ENCODE measurements at places on chromosomes 4 and X.

- no peak for DNase-seq
These were observed 43.4 kb upstream of the PHF8 start for GRCh38 chrX:54087661-54088060.

DNA sequence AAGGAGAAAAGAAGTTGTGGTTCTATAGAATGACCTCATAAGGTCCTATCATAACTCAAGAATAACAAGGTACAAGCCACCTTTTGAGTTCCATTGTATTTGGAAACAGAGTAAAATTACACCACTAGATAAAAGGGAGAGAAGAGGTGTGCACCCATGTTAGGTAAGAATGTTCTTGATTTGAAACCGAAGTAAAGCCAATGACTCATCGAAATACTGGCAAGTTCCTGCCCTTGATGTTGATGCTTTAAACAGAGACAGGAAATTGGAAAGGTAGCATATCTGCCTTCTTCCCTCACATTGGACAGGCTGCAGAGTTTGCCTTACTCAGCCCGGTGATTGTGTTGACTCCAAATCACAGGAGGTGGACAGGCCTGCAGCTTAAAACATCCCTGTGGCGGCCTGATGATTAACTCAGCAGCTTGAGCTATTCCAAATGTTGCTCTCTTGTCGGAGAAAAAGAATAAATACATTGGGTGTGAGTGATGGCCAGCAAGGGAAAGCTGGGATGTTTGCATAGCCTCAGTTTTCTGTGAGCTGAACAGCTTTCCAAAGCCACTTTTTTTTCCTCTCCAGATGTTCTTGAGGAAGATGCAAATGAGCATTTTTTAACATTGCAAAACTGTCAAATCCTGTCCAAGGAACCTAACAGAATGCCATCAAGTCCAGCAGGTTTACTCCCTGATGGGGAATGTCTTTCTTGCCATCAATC is 321.1 kb downstream of the NKX6-1 start:
- DNase-seq = no peak

- peak; percentile 52 for DNase-seq
These were observed 38.1 kb downstream of the MTTP start for GRCh38 chr4:99612704-99613103.

GRCh38 chrX:66200050-66200664 is 36.1 kb downstream of the HEPH start:
- no peak for DNase-seq

- DNase-seq = no peak
These were observed at the start of gene IL2 for GRCh38 chr4:122456231-122457116. Gene IL2 (minus strand): TSS chr4:122456725. CDS start chr4:122456440, 285 bp downstream.

DNA sequence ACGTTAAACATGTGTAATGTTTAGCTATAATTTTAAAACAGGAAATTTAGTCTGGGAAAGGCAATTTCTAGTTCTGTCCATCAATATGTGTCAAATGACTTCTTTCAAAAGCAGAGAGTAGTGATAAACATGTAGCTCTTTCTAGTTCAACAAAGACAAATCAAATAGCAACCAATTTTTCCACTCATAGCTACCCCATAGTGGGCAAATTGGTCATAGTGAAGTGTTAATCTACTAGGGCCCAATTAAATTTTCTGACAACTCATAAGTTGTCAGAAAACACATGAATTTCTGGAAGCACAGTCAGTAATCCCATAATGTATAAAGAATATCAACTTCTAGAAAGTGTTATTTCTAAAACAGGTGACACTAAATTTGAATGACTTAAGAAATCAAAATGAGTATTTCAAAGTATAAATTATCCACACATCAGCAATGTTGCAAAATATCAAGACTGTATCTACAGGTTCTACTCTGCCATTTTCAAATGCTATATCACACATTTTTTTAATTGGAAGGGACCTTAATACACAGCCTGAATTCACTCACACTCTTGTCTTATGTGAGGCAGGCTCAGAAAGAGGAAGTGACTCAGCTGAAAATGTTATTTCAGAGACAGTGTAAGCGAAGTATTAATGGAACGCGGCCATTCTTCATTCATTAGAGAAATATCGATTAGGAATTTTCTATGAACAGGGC is 7.7 kb downstream of the OCIAD2 start:
- no peak for DNase-seq

GRCh38 chr4:132094017-132094416 is 1055.1 kb upstream of the PCDH10 start:
- no peak for DNase-seq

- DNase-seq = no peak
These were observed 29.0 kb upstream of the GPM6B start for GRCh38 chrX:13845721-13846378.

- no peak for DNase-seq
These were observed 180.2 kb downstream of the FAM47B start for GRCh38 chrX:35122756-35123155.

DNA sequence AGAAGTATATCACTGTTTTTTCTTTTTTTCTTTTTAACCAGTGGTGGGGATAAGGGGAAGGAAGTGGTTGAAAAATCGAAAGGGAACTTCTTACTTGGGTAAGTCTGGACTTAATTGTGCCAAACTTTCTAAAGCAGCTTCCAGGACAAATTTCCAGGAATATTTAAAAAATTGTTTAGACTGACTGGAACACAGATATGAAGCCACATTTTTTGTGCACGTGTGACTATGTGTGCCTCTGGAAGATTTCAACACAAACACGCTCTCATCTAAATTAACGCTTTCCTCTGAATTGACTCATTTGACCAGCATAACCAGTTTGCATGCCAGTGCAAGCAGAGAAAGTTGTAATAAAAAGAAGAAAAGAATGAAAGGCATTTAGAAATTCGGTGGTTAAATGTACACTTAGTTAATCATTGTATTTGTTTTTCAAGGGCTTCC is 18.8 kb upstream of the YTHDC1 start:
- DNase-seq = no peak

DNA sequence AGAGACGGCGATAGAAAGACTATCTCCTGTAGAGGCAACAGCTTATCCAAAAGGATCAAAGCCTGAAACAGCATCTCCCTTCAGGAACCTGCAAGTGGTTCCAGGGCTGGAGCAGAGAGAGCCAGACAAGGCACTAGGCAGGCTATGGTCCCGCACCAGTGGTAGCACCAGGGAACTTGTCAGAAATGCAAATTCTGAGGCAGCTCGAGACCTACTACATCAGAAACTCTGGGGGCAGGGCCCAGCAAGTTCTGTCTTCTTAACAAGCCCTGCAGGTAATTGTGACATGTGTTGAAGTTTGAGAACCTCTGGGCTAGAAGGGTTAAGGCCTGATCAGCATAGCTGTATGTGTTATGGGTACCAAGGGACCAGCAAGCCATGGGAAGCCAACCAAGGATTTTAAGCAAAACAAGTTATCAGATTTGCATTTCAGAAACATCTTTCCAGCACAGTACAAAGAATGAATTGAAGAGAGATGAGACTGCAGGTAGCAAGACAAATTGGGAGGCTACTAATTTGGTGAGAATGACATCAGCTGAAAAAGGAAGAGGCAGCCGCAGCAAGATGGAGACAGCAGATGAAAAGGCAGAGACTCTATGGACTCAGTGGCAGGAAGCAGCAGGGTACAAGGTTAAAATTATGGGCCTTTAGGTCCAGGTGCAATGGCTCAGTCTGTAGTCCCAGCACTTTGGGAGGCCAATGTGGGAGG is 139.7 kb downstream of the TSPAN5 start:
- no peak for DNase-seq

DNA sequence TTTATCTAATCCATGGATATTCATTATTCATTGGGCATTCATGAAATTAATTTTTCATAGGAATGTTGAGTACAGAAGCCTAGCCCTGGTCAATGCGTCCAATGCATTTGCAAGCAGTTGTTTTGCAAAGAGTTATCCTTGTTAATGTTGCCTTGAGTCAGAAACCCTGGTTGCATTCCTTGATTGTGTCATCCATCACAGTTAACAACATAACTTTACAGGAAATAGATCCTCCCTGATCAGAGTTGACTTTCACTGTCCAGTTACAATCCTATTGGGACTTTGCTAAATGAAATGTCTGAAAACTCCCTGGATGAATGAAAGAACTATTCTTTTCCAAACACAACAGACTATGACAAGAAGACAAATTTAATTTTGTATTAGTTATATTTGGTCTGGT is 924.3 kb upstream of the SLIT2 start:
- no peak for DNase-seq

GRCh38 chr4:189022440-189023035 is 883.3 kb downstream of the TRIML1 start:
- DNase-seq = no peak

- no peak for DNase-seq
These were observed 555.0 kb downstream of the ANKRD50 start for GRCh38 chr4:124157396-124158083.

DNA sequence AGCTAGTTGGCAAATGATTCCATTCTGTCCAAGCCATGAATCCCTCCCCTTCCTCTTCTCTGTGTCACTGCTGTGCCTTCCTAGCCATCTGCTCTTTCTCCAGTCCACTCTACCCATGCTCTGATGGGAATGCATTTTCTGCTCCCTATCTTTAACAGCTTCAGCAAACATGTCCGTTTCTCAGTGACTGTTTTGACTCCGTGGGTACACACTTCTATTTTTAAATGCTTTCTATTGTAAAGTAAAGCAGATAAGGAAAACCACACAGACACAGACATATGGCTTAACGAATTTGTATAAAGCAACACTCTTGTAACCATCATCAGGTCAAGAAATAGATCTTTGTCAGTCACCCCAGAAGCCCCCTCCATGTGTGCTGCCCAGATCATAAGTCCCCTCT is 72.4 kb upstream of the KLHL13 start:
- DNase-seq = peak; percentile 21

- DNase-seq = no peak
These were observed 99.1 kb downstream of the MAML3 start for GRCh38 chr4:140054861-140055260.

- no peak for DNase-seq
These were observed 80.0 kb downstream of the UGT2B28 start for GRCh38 chr4:69360271-69360670.

DNA sequence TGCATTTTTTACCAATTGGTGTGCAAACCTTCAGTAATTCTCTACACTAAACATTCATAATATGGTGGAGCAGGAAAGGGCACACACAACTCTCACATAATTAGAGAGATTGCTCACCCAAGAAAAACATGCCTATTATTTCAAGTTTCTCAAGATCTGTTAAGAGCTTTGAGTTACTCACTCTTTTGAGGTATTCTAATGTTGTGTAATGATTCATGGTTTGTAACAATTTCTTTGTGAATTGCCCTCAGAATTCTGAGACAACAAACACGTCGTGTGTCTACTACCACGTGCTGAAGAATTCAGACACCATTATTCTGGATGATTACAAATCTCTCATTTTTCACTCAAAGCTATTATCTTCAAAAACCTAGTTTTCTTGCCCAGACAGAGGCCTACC is 82.8 kb downstream of the PDGFC start:
- no peak for DNase-seq

GRCh38 chr4:111836601-111837000 is 308.7 kb upstream of the FAM241A start:
- DNase-seq = no peak

DNA sequence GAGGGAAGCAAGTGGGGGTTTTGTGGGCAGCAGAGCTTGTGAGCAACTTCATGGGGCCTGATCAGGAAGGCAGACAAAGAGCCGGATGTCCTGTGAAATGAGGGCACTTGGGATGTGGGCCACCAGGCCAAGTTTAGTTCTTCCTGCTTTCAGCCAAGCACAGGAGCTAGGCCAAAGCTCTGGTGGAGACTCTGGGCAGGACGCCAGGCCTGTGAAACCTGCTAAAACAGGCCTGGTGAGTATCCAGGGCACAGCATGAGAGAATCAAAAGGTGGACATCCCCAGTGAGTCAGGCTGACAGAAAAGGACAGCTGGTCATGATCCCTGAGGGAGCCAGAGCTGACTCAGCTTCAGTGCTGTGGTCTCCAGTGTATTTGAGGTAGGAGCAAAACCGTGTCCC is 95.7 kb downstream of the NPNT start:
- peak; percentile 1 for DNase-seq

GRCh38 chr4:2445130-2445529 is 23.8 kb upstream of the RNF4 start:
- no peak for DNase-seq

DNA sequence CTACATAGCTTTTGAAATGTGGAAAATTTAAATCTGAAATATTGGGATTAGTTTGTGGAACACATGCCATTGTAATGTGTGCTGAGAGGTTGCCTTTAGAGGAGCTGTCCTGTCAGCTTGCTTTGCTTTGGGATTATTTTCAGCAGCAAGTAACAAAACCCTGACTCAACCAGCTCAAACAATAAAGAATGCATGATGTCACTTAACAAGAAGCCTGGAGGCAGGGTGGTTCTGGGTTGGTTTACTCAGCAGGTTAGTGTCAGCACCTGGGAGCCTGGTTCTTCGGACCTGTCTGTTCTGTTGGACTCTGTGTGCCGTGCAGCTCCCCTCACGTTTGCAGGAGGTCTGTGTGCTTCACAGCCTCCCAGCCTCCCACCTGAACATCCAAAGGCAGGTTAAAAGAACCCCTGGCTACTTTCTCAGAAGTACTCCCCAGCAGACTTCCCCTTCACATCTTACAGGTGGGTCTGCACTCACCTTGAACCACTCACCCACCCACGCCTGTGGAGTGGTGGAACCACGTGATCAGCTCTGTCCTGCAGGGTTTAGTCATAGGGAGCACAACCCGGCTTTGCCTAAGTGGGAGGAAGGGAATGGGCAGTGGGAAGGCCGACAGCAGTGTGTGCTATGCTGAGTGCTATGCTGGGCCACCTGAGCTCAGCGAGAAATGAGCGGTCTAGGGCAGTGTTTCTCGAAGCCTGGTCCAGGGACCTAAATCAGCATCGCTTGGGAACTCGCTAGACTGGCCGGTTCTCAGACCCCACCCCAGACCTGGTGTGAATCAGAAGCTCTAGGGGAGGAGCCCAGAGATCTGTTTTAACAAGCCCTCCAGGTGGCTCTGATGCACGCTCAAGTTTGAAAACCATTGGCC is 20.4 kb downstream of the TMEM131L start:
- no peak for DNase-seq

DNA sequence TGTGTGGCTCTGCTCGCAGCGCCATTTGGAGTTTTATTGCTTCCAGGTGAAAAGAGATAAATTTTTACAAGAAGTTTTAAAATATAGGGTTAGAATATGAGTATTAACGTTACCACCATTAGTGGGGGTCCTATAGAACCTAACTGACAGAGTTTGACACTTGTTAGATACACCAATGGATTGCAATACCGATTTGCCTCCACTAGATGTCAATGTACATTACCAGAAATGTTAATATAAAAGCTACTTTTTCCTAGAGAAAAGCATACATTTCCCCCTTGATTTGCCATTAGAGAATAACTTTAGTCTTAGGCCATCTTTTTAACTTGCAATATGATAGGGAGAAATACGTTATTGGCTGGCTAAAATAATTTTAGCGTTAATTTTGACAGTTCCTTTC is 108.4 kb downstream of the LINC00632 start:
- DNase-seq = no peak

DNA sequence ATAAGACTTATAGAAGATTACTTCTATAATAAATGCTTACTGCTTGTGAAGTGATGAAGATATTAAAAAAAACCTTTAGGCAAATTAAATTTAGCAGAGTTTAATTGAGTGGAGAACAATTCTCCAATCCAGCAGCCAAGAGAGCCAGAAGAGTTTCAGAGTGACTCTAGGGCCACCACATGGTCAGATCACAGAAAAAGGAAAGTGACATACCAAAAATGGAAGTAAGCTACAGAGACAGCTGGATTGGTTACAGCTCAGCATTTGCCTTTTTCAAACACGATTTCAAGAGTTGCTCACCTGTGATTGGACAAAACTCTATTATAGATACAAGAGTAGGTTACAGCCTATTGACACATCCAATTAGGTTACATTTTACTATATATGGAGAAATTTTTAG is 79.0 kb upstream of the TRAM1L1 start:
- no peak for DNase-seq

- DNase-seq = no peak
These were observed 96.0 kb upstream of the RAB40AL start for GRCh38 chrX:102840871-102841705.

Measured in NCI-H146 (cell line).